ENCODE measurements at places on chromosomes 1 and 21. TPM values are rescaled to one million over a fixed set of nuclear protein-coding genes. Genes with fewer than 3 reads are reported as not detected.

The AIRE gene
- total RNA-seq = not detected

The TNFAIP8L2 gene
- total RNA-seq = not detected

The ZNF593OS gene
- total RNA-seq = 0.32 TPM

The MFN2 gene
- 52.5 TPM for total RNA-seq

- DNase-seq = peak; percentile 58
These were observed 173.0 kb downstream of the ADGRL4 start for GRCh38 chr1:78833491-78833890.

DNA sequence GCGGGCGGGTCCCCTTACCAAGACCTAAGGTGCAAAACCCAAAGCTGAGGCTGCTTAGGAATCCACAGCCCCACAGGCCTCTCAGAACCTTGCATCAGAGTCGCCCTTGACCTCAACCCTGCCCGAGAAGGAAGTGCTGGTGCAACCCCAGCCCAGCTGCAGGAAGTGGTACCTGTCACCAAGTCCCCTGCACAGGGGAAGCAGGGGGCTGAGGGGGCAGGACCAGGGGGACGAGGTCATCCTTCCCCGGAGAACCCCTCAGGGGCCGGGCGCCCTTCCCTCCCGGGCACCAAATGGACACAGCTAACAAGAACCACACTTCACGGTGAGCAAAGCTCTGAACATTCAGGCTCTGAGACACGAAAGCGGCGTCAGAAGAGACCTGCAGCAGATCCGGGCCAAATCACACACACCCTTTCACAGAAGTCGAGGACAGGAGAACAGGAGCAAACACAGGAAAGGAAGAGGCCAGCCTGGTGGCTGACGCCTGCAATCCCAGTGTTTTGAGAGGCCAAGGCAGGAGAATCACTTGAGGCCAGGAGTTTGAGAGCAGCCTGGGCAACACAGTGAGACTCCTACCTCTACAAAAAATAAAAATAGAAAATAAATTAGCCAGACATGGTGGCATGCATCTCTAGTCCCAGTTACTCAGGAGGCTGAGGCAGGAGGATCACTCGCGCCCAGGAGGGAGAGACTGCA, 6.4 kb downstream of the ITGB2 start:
- DNase-seq = no peak

GRCh38 chr1:64183395-64184002, 19.9 kb upstream of the UBE2U start:
- DNase-seq = peak; percentile 64

DNA sequence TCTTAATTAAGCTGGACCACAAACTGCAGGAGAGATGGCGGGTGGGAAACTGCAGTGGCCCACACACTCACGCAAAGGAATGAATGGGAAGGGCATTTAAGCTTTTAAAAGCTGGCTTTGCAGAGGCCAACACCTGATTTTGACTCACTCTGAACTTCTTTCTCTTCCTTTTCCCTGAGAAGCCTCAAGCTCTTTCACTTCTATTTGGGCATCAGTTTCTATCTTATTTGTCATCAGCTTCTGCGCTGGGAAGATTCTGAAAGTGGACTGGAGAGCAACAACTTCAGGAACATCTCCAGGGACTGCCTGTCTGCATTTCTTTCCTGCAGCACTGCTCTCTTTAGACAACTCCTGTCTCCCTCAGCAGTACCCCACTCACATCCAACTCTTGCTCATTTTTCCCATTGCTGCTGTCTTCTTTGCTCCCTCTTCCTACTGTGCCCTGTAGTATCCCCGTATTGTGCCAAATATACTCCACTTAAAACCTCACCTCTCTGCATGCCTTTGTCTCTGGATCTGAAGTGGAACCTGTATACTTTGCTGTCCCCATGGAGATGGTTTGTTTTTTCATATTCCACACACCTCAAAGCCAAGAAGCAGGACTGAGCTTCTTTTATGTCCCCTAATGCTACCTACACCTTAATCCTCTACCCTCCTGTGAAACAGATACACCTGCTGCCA, 143.3 kb upstream of the JUN start:
- DNase-seq = no peak

DNA sequence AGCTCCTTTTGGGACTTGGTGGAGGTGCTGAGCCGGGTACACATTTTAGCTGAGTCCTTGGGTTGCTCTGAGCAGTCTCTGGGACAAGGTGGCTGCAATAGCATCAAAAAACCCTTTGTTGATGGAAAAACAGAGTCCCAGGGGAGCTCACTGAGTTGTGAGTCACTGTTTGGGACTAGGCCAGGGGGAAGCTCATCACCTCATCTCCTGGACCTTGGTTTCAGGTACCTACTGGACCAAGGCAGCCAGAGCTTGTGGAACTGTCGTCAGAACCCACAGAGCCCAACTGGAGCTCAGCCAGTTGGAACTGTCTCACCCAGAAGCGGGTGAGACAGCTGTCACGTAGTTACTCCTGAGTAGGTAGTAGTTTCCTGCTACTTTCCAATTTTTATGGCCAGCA, 146.7 kb downstream of the HLX start:
- DNase-seq = no peak

DNA sequence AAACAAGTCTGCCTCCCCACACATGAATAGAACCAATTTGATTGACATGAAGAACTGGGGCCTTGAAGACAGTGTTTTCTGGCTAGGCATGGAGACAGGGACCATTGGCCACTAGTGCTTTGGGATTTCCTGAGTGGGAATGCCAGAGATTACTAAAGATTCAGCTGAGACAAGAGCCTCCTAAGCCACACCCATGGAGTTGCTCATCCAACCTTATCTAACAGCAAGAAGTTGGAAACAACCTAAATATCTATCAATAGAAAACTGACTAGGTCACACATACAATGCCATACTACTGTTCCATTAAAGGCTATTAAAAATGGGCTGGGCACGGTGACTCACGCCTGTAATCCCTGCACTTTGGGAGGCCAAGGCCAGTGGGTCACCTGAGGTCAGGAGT, 184.1 kb downstream of the ZBTB18 start:
- no peak for DNase-seq

GRCh38 chr1:239061770-239062169, 324.6 kb upstream of the CHRM3 start:
- no peak for DNase-seq

DNA sequence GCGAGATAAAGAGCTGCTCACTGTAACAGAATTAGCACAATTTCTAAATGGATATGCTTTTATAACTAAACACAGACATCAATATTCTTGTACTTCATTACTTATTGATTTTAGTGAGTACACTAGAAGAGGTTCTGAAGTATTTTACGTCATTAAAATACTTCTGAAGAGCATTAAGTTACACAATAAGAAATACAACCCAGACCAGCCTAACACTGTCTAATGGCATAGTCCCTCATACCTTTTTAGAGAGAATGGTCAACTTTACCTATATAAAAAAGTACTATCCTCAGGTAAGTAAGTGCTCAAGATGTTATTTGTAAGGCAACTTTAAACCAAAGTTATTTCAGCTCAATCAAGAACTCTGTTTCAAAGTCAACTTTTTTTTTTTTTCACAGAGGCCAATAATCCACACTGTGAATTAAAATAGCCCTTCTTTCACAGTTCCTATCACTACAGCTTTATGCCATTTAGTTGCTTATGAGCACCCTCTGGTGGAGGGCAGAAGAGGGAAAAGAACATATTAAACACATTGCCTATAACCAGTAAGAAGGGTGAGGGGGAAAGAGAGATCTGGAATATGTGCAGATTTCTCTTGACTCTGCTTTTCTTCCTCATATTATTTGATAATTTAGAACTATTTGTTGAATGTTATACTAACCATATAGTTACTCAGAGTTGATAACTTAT, 182.1 kb upstream of the DMRTA2 start:
- peak; percentile 55 for DNase-seq

DNA sequence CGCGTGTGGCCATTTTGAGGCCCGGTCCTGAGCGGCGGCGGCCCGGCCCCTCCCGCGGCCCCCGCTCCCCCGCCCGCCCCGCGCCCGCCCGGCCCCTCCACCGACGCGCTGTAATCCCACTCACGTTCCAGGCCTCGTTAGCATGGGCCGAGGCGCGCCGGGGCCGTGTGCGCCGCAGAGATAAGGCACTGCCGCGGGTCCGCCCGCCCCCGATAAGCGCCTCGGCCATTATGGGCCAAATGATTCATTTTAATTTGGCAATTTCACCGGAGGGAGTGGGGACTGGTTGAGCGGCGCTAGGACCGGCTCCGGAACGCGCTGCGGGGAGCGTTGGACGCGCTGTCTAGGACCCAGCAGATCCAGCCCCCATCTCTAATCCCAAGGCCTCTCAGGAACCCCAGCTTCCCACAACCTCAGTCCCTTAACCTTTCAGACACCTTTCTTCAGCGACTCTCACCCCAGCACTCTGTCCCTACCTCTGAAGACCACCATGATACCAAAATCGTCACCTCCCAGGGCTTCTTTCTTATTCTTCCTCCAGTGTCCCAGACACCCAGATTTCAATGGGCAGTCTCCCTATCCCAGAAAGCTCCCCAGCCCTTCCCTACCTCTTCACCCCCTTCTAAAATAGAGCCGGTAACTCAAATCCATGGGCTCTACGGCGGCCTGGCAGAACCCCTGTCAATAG, at the start of gene TAL1:
Gene TAL1, minus strand, starts transcription at position 39 of the 688 bp plus-strand sequence. CDS start 6,337 bp downstream, outside the sequence.
- DNase-seq = no peak
